ENCODE measurements at places on chromosomes 3 and 15.

GRCh38 chr3:156644958-156645357 lies 29.4 kb upstream of the TIPARP start:
- no peak for DNase-seq

DNA sequence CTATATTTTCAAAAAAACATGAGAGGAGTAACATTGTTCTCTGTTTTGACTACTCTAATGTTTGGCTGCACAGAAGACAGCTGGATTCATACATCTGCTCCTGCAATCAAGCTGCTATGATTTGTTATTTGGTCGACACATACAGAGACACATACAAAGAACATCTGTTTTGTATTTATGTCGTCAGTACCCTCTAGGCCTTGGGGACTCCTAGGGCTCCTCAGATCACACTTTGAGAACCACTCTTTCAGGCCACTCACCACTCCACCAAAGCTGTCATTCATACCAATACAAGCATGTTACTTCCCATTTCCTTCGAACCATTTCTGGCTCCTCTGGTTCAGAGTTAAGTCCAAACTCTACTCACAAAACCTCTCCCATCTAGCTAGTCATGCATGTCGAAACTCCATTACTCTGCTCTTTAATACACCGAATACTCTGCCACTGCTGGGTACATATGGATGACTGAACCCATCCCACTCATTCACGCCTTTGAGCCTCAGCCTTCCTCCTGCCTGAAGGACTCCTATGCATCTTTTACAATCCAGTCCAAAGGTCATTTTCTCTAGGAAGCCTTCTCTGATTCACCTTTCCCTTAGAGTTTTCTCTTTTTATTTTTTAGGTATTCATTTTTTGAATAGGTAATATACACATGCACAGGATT lies 102.9 kb upstream of the ARHGEF3 start:
- DNase-seq: no peak

- no peak for DNase-seq
Observed at GRCh38 chr3:70264122-70264780, 48.2 kb downstream of the MDFIC2 start.

GRCh38 chr15:52326756-52327155 lies 31.2 kb upstream of the MYO5C start:
- no peak for DNase-seq

GRCh38 chr15:99403597-99403996 lies 152.3 kb downstream of the LRRC28 start:
- no peak for DNase-seq

- DNase-seq: peak; percentile 70
Observed at GRCh38 chr15:74307827-74308811, 59.3 kb downstream of the CYP11A1 start.

DNA sequence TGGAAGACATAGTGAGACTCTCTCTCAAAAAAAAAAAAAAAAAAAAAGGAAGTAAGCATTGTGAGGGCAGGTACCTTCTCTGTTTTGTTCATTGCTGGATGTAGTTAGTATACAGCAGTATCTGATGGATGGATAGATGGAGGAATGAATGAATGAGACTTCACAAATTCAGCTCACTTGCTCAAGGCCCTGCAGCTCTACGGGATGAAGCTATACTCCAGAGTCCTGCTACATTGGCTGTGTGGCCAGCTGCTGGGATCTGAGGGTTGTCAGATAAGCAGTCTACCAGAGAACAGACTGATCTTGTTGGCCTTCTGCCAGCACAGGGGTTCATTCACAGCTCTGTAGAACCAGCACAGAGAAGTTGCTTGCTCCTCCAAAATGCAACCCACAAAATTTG lies 35.0 kb downstream of the MLH1 start:
- DNase-seq: no peak

DNA sequence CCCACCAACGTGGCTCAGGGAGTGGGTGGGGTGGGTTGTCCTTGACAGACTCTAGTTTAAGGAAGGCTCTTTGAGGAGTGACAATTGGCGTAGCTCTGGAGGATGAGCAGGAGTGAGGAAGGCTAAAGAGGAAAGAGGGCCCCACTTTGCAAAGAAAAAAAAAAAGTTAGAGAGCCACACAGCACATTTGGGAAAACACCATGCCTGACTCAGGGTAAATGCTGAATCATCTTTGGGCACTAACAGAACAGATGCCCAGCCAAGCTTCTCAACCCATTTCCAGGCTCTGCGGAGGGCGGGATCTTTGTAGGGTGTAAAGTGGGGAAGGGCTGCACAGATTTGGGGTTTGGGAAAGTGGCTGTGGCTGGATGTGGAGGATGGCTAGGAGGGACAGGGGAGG lies 179.1 kb upstream of the RGMA start:
- no peak for DNase-seq

DNA sequence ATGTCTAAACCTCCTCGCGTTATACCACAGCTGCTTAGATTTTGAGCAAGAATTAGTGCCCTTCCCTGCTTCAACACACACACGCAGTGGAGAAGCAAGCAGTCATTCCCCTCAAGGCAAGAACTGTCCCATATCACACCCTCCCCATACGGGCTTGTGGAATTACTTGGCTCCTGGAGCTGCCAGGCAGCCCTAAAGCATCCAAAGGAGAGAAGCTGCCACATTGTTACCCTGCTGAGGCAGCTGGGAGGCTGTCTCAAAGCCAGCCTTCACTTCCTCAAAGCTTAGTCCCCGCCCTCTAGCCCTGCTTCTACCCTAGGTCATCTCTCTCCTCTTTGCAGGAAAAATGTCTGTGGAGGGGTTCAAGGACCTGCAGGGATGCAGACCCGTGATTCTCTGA lies 153.4 kb downstream of the RORA start:
- DNase-seq: no peak

DNA sequence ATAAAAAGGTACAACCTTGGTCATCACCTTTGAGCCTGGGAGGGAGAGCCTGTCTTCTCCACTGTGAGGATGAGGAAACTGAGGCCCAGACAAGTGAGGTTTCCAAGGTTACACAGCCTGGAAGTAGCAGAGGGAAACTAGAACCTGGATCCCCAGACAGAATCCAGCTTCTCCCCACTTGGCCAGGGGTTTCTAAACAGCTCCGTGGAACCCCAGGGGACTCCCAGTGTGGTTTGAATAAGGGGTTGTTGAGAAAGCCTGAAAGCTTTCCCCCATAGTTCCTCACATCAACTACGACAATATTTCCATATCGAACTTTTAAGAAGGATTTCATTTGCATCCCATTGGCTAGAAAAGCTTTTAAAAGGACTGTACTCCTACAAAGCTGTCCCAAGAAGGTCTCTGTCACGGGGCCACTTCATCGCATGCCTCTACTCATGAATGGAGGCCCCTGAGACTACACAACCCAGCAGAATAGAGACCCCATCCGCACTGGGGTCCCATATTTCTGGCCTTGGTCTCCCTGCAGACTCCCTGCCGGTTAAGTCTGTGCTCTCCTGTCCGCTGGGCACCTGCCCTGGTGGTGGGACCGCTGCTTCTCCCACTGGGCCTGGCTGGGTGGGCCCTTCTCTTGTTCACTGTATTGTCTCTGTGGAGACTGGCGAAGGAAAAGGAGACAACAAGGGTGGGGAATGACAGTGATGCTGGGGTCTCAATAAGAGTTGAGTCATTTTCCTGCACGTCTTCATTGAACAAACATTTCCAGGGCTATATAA lies 178.5 kb downstream of the SMAD6 start:
- no peak for DNase-seq

- DNase-seq: no peak
Observed at GRCh38 chr15:92665100-92665555, 9.6 kb upstream of the FAM174B start.

- no peak for DNase-seq
Observed at GRCh38 chr3:141070727-141071357, 19.7 kb downstream of the SPSB4 start.

- DNase-seq: no peak
Observed at GRCh38 chr3:82129221-82129801, 367.9 kb upstream of the GBE1 start.

GRCh38 chr15:86236356-86237110 lies 156.9 kb downstream of the AGBL1 start:
- DNase-seq: no peak

- no peak for DNase-seq
Observed at GRCh38 chr3:71994203-71994602, 209.3 kb upstream of the PROK2 start.

DNA sequence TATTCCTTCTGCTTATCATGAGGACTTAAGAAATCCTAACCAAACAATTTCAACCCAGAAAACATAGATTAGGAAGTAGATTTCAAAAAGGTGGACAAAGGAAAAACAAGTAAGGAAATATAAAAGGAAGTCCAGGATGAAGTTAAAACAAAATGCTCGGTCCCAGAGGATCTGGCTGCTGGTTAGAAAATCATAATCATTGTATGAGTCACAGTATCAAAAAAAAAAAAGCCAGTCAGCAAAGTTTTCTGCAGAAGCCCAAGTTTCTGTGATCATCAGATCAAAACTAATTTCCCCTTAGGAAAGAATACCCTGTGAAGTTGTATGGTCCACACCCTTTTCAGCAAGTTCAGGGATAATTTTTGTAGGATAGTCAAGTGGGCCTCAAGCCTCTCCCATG lies 43.0 kb upstream of the LRTM1 start:
- DNase-seq: no peak

GRCh38 chr3:183006396-183007002 lies 26.2 kb upstream of the DCUN1D1 start:
- DNase-seq: no peak

GRCh38 chr15:98063871-98064270 lies 103.4 kb downstream of the ARRDC4 start:
- no peak for DNase-seq

DNA sequence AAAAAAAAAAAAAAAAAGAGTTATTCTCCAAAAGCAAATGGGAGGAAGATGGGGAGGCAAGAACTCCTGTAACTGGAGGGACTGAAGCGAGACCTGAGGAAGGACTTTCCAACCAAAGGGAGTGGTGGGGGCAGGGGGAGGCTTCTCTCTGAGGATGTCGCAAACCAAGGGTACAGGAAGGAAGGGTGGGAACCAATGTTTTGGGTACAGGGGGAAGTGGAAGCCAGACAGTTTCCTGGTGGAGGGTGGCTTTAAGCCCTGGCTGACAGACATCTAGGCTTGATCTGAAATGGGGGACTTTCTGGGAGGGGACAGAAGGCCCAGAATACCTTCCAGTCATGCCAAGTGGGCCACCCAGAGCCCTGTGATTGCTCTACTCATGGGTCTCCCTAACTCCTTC lies 27.0 kb downstream of the VIPR1 start:
- no peak for DNase-seq

DNA sequence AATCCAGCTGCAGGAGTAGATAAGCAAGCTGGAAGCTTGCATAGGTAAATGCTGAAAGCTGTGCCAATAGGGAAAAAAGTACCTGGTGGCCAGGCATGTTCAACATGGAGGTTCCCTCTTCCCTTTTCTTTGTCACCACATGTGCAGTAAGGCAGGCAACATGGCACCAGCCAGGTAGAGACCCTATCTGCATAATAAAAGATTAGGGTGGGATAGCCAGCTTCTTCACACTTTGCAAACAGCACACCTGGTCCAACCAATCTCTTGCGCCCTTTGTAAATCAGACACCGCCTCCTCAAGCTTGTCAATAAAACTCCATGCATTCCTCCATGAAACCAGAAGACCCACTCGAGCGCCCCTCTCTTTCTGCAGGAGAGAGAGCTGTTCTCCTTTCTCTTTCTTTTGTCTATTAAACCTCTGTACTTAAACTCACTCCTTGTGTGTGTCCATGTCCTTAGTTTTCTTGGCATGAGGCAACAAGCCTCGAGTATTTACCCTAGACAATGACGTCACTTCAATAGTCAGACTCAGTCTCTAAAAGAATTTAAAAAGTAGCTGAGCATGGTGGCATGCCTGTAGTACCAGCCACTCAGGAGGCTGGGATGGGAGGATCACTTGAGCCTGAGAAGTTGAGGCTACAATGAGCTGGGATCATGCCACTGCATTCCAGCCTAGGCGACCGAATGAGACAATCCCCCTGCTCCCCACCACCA lies 256.3 kb downstream of the SCAPER start:
- DNase-seq: no peak

- DNase-seq: no peak
Observed at GRCh38 chr3:63937661-63938651, 25.8 kb upstream of the SCAANT1 start.

GRCh38 chr3:177804646-177805045 lies 607.4 kb upstream of the TBL1XR1 start:
- DNase-seq: no peak
